RCC 7860 (cell line): ENCODE measurements at places on chromosomes 5 and 9.

DNA sequence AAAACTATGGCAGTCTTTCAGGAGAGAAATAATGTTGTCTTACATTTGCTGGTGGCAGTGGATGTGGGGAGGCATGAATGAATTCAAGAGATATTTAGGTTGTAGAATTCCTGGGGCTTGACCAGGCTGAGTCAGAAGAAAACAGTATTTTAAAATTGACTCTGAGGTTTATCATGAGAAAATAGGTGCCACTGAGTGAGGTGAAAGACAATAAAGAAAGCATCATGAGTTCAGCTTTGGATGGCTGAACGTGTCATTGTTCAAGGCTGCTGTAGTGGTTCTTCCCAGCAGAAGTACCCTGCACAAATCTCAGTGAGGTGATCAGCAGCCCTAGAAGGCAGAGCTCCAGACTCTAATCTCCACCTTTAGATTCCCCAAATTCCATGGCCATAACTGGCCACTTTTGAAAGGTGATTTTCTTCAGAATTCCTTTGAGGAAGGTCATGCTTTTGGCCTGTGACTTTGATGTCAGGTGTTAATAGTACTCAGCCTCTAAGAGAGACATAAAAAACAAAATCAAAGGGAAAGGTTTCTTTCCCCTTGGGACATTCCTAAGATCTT is 395.4 kb downstream of the NTRK2 start:
- no peak for DNase-seq

- peak; percentile 43 for DNase-seq
Measured at GRCh38 chr9:127204771-127205470, 59.7 kb upstream of the GARNL3 start.

GRCh38 chr5:87042554-87042953 is 225.1 kb upstream of the RASA1 start:
- no peak for DNase-seq

DNA sequence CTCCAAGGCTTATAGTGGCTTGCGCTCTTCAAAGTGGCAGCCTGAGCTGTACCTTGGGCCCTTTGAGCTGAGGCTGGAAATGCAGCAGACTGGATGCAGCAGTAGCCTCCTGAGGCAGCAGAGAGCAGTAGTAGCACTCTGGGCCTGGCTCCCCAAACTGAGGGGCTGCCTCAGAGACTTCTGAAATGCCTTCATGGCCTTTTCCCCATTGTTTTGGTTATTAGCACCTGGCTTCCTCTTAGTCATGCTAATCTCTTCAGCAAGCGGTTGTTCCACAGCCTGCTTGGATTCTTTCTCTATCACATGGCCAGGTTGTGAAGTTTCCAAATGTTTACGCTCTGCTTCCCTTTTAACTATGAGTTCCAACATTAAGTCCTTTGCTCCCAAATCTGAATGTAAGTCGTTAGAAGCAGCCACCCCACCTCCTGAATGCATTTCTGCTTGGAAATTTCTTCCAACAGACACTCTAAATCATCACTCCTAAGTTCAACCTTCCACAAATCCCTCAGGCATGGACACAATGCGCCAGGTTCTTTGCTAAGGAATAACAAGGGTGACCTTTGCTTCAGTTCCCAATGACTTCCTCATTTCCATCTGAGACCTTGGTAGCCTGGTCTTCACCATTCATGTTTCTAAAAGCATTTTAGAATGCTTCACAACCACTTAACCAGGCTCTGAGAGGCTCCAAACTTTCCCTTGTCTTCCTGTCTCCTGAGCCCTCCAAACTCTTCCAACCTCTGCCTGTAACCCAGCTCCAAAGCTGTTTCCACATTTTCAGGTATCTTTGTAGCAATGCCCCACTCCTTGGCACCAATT is 145.8 kb downstream of the ZDHHC21 start:
- DNase-seq: no peak

DNA sequence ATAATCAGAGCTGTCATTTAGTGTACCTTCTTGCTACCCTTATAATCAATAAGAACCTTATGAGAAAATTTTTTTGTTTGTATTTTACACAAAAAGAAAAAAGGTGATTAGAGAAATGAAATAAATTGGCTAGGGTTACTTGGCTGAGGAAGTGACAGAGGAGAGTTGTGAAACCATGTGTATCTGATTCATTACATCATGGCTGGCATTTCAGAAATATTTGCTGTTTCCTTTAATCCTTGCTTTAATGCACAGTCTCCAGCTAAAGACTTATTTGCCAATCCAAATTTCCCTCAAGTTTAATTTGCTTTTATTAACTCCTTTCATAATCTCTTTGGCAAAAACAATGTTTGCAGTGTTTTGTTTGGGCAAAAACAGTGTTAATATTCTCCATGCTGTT is 543.1 kb downstream of the KIF4B start:
- DNase-seq: no peak

- DNase-seq: no peak
Measured at GRCh38 chr9:18727904-18728303, 254.0 kb downstream of the ADAMTSL1 start.

DNA sequence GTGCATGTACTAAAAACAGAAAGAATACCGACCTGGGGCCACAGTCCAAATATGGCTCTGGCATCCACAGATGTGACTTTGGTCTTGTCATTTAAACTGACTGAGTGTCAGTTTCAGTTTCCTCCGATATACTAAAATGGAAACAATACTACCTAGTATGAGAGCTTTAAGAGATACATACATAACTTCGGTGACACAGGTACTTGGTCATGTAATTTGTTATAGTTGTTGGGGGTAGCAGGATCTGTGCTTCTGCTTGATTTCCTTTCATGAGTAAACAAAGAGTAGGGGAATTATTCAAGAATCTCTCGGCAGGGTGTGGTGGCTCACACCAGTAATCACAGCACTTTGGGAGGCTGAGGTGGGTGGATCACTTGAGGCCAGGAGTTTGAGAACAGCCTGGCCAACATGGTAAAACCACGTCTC is 32.1 kb downstream of the MTMR12 start:
- no peak for DNase-seq

DNA sequence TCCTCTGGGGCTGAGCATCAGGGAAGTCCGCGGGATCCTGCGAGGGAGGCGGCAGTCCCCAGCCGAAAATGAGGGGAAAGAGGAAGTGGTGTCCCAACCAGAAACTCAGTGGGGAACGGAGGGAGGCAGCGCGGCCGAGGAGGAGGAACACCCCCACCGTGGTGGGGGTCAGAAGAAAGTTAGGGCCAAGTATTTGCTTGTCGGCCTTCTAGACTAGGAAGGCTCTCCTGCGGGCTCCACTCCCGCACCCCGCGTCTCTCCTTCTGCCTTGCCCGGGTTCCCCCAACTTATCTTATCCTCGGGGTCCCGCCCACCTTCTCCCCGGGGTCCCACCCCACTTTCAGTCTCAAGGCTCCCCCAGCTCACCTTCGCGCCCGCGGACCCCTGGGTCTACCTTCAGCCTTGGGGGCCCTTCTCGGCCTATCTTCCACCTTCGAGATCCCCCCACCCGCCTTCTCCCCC is 557 bp upstream of the PHF2 start:
- DNase-seq: no peak

- DNase-seq: no peak
Measured at GRCh38 chr5:120545007-120545406, 80.9 kb downstream of the PRR16 start.

GRCh38 chr9:135906291-135907005 is 898 bp downstream of the CAMSAP1 start:
- DNase-seq: peak; percentile 10

DNA sequence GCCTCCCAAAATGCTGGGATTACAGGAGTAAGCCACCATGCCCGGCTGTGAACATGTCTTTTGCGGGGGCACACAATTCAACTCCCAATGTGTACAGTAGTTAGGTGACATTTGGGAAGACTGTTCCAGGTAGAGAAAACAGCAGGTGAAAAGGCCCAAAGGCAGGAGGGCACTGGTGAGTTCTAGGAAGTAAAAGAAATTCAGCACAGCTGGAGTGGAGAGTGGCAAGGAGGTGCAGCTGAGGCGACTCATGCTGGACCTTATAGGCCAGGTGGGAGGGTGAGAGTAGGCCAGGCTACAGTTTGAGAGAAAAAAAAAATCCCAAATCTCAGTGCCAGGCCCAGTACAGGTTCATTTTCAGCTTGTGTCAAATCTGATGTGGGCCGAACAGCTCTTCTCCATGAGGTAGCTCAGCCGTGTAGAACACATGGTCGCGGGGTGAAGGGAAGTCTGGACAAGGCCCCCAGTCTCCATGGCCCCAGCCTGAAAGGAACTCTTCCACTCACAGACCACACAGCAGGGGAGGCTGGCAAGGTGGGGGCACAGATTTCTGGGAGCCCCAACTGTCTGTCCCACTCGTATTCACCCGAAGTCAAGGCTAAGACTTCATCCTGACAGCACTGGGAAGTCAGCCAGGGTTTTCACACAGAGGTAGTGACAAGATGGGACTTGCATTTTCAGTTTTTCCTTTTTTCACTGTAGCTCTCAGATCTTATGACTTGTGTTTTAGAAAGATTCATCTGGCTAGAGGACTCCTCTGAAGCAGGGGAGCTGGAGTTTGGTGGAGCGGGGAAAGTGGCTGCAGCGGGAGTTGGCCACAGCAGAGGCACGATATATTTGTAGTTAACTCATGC is 4.5 kb upstream of the HNRNPAB start:
- DNase-seq: no peak

DNA sequence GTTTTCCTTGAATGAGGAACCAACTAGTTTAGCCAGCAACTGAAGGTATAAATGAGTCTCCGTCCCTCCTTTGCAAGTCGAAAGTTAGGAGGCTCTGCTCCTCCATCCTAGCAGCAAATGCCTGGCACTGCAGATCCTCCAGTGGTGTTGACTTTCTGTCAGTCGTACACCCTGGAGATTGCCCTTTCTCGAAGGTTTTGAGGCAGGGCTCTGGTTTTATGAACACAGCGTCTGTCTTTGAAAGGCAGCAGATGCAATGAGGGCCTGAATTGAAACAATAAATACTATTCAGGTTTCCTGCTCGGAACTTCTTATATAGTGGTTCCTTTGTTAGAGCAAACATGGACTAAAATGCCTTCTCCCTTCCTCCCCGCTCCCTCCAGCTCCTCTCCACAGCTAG is 284.0 kb downstream of the TMEM38B start:
- DNase-seq: no peak

DNA sequence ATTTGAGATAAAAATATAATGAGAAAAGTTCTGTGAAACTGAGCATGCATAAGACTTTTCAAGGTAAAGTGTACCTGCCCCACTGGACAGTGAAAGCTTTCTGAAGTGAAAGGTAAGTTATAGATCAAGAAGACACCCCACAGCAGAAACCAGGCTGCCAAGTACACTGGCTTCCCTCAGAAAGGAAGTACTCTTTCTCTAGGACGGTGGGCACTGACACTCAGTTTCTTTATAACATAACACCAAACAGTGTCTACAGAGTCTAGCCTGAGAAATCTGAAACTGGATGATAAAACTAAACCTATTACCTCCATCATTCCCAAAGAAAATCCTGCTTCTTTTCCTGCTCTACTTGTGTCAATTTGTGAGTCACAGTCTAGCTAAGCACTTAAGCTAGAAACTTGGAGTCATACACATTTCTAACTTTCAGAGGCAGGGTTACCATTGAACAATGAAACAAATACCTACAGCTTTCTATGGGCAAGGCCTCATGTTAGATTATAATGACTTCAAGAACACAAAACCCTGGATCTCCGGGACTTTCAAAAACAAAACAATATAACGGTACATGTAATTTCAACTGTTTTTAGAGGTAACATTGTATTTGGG is 136.7 kb downstream of the CPLANE1 start:
- DNase-seq: no peak

- no peak for DNase-seq
Measured at GRCh38 chr5:180611140-180611850, 20.0 kb upstream of the SCGB3A1 start.

GRCh38 chr5:92017776-92018175 is 634.7 kb upstream of the ARRDC3 start:
- DNase-seq: peak; percentile 10

DNA sequence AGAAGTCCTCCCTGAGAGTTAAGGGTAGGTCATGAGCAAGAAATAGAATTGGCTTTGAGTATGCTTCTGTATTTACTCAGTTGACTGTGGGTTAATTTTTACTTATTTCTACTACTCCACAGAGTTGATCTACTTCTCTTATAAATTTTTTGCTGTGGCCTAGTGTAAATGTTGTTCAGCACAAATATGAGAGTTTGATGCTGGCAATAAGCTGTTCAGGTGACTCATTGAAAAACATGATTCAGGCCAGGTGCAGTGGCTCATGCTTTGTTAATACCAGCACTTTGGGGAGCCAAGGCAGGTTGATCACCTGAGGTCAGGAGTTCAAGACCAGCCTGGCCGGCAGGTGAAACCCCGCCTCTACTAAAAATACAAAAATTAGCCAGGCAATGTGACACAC is 4.5 kb upstream of the CDK7 start:
- no peak for DNase-seq

- DNase-seq: no peak
Measured at GRCh38 chr5:154756868-154757813, 2.0 kb downstream of the LARP1 start.

DNA sequence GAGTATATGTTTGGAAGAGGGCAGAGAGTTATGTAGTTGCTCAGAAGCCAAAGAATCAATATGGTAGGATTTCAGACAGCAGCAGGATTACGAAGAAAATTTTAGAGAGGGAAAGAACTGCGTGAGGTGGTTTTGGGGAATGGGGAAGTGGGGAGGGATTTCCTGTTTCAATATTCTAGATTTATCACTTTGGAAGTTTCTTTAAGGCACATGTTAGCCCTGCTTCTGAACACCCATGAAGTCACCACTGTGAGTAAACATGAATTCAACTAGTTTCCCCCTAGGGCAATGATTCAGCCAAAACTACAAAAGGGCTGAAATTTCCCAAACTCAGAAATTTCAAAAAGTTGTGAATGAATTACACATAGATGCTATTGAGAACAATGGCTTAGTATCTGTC is 132.2 kb downstream of the EBF1 start:
- no peak for DNase-seq

DNA sequence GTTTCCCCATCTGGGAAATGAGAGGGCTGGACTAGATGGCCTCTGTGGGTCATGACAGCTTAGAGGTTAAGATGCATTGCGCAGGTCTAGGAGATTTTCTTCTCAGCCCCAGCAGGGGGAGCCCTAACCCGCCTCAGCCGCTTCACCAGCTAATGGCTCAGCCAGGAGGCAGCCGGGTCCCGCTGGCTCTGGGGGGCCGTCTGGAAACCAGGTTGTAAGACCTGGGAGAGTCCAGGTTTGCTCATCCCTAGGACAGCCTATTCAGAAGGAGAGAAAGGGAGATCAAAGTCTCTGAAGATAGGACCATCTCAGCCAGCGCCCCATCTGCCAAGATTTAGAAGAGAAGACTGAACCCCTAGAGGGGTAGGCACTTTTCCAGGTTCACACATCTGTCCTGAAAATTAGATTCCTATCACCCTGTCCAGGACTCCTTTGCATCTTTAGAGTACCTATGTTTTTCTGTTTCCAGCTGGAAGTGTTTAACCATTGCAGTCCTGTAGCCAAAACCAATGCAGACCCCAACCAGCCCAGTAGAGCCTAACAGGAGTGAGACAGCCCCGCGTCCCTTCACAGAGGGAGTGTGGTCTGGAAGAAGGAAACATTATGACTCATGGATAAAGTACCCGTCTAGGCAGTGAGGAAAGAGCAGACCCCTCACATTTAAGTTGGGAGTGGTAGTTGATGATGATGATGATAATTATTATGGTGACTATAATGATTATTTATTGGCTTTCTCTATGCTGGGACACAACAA is 27.5 kb downstream of the SPARC start:
- DNase-seq: peak; percentile 66
